ENCODE measurements at places on chromosomes 16 and 17. TPM values are rescaled to one million over a fixed set of nuclear protein-coding genes. Genes with fewer than 3 reads are reported as not detected.

DNA sequence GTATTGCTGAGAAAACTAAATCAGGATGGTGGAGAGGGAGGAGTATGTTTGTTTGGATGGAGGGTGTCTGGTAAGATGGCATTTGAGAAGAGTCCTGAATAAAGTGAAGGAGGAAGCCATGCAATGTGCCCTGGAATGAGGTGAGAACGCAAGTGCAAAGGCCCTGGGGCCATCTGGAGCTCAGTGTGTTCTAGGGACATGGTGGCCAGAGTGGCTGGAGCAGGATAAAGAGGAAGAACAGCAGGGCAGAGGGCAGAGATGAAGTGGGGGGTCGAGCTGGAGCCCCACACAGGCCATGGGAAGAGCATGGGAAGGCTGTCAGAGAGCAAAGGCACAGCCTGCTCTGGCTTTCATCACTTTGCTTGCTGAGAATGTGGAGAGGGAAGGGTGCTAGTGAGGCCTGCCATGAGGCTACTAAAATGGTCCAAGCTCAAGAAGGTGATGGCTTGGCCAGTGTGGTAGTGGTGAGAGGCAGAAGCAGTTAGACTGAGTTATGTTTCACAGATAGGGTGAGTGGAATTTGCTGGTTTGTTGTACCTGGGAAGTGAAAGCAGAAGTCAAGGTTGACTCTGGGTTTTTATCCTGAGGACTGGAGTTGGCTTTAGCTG, 234.1 kb downstream of the FOXL1 start:
- H3K4me3 ChIP-seq: no peak overlapping the region
- no peaks in the 10 kb centered on the region for H3K4me1 ChIP-seq
- DNase-seq: no peak
- H3K27ac ChIP-seq: no peak overlapping the region
- no peaks in the 10 kb centered on the region for H3K36me3 ChIP-seq

DNA sequence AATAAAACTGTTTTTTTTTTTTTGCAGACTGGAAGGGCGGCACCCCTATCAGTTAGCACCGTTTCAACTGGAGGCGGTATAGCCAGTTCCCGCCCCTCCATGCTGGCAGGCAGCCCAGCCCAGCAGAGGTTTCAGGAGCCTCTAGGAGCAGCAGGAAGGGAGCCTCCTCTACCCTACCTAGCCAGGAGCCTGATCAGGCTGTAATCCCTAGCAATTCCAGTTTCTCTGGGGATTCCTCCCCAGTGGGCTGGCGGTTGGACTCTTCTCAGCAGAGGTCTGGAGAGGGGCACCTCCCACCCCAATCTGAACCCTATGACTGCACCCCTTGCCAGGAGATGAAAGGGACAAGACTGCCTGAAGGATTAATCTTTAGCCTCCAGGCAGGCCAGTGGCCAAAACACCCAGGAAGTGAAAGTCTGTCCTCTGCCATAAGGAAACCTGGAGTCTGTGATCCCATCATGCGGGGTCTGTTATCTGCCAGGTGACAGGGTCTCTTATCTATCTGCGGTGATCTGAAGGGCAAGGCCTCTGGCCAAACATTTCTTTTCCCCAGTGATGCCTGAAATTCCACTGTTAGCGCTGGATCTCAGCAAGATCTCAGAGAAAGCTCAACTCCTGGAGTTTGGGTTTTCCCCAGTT, 4.9 kb upstream of the CDH1 start:
- H3K4me1 ChIP-seq: peaks cover 2% of the 10 kb centered on the region
- no peak overlapping the region for H3K27ac ChIP-seq
- peaks cover 29% of the 10 kb centered on the region for H3K27me3 ChIP-seq
- DNase-seq: no peak
- H3K36me3 ChIP-seq: no peaks in the 10 kb centered on the region
- no peak overlapping the region for H3K4me3 ChIP-seq

NUDT21 gene
- 282 TPM for total RNA-seq

DNA sequence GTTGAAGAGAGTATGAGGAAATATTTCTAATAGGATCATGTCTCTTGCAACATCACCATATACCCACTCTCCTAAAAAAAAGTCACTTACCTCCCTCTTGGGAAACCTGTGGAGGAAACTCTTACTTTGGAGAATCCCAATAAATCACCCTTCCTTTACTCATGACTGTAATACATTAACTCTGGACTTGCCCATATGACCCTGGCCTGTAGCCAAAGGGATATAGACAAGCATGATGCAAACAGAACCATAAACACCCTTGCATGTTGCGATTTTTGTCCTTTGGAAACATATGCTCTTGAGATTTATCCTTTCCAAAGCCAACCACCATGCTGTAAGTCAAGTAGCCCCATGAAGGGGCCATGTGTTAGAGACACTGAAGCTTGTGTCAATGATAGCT, 19.5 kb downstream of the CDH11 start:
- H3K4me1 ChIP-seq: no peaks in the 10 kb centered on the region
- H3K36me3 ChIP-seq: no peaks in the 10 kb centered on the region
- H3K27me3 ChIP-seq: no peaks in the 10 kb centered on the region

DNA sequence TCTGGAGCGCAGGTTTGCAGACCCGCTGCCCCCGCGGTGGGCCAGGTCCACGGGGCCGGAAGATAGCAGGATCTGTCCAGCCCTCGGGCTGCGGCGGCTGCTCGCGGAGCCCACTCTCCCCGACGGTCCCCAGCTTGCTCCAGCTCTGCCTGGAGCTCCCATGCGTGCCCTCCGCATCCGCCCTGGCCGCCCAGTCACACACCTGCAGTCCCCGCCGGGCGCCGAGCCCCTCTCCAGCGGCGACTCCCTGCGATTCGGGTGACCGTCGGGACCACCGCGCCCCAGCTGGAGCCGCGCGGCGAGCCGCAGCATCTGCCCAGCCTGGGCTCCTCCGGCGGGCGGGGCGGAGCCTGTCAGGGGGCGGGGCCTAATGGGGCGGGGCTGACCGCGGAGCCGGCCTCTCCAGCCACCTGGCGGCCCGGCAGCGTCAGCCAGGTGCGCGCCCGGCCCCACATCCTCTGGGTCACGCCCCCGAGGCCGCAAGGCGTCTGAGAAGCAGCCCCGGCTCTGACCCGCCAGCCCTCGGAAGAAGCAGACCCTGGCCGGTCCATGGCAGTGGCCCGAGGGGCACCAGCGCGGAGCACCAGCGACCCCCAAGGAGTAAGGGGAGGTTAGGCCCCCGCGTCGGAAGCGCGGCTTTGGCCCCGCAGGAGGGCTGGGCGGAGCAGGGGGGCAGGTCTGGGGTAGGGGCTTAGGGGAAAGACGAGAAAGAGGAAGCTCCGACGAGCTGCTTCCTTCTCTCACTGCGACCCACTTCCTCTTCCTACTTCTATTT, at the start of gene PIK3R5:
Gene PIK3R5 (minus strand): TSS at position 314 of the 775 bp plus-strand sequence. CDS start 54,213 bp downstream, outside the sequence.
- no peaks in the 10 kb centered on the region for H3K27me3 ChIP-seq
- H3K36me3 ChIP-seq: peaks cover 33% of the 10 kb centered on the region
- peak within 1 kb of the TSS; percentile 96 for H3K27ac ChIP-seq
- peaks cover 49% of the 10 kb centered on the region for H3K4me1 ChIP-seq
- DNase-seq: peak; percentile 91

HSD11B2 gene
- 5.2 TPM for total RNA-seq

GRCh38 chr17:73689596-73690275, 45.5 kb upstream of the SDK2 start:
- H3K27ac ChIP-seq: no peak overlapping the region
- peaks cover 1% of the 10 kb centered on the region for H3K27me3 ChIP-seq
- no peaks in the 10 kb centered on the region for H3K36me3 ChIP-seq

GRCh38 chr16:10325783-10326543, 59.9 kb upstream of the ATF7IP2 start:
- no peak overlapping the region for H3K27ac ChIP-seq
- H3K4me1 ChIP-seq: peaks cover 34% of the 10 kb centered on the region
- no peak overlapping the region for H3K4me3 ChIP-seq
- peaks cover 5% of the 10 kb centered on the region for H3K36me3 ChIP-seq

EPX gene
- not detected for total RNA-seq

LHX1 gene
- 0.44 TPM for total RNA-seq

- no peaks in the 10 kb centered on the region for H3K4me1 ChIP-seq
- H3K36me3 ChIP-seq: no peaks in the 10 kb centered on the region
- no peak overlapping the region for H3K4me3 ChIP-seq
- H3K27me3 ChIP-seq: no peaks in the 10 kb centered on the region
- no peak for DNase-seq
- no peak overlapping the region for H3K27ac ChIP-seq
Observed at GRCh38 chr16:65463652-65464260, 341.9 kb upstream of the CDH11 start.

ANKFN1 gene
- total RNA-seq: not detected

GRCh38 chr17:1490643-1491442, 1.6 kb downstream of the MYO1C start:
- H3K27me3 ChIP-seq: no peaks in the 10 kb centered on the region
- peak overlapping the region; percentile 92 for H3K4me3 ChIP-seq
- H3K27ac ChIP-seq: peak overlapping the region; percentile 79

PDE6G gene
- 3.7 TPM for total RNA-seq

CCL14 gene
- not detected for total RNA-seq

DNA sequence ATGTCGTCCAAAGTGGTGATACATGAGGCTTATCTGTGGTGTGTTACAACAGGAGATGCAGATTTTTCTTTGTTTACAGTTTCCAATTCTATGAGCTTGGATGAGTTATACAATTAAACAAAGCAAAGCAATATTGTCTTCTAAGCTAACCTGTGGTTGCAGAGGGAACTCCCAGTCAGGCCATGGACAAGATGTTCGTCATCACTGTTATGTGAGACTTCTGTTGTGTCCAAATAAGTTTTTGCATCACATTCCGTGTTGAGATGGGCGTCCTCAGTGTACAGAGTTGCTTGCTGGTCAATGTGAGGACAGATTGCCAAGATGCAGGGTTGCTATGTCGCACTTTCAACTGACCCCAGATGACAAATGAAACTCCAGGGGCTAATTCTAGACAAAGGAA, 189.3 kb downstream of the IRF8 start:
- H3K4me1 ChIP-seq: peaks cover 12% of the 10 kb centered on the region
- H3K36me3 ChIP-seq: no peaks in the 10 kb centered on the region
- no peaks in the 10 kb centered on the region for H3K27me3 ChIP-seq
- H3K27ac ChIP-seq: no peak overlapping the region

DNA sequence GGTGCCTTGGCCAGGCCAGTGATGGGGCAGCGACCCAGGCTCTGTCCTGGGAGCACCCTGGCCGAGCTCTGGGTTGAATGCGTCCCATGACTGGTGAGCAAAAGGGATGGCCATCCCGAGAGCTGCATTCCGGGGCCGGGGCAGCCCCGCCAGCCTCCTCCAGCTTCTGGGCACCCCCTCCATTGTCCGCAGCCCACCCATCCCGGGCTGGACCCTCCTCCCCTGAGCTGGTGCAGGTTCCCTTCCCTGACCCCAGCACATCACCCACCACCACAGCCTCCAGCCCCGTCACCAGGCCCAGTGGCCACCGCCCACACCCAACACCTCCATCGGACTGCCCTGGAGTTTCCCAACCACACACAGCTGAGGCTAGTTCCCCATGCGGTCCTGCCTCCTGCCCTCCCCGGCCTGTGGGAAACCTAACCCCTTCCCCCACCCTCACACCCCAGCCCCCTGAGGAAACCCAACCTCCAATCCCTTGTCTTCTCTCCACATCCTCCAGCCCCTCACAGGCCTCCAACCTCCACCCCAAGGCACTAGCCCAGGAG, 16.2 kb upstream of the PVALEF start:
- DNase-seq: no peak
- H3K4me1 ChIP-seq: no peaks in the 10 kb centered on the region
- H3K36me3 ChIP-seq: no peaks in the 10 kb centered on the region
- H3K4me3 ChIP-seq: no peak overlapping the region
- peaks cover 2% of the 10 kb centered on the region for H3K27me3 ChIP-seq

GRIN2A gene
- total RNA-seq: not detected

CCL8 gene
- total RNA-seq: not detected

DNA sequence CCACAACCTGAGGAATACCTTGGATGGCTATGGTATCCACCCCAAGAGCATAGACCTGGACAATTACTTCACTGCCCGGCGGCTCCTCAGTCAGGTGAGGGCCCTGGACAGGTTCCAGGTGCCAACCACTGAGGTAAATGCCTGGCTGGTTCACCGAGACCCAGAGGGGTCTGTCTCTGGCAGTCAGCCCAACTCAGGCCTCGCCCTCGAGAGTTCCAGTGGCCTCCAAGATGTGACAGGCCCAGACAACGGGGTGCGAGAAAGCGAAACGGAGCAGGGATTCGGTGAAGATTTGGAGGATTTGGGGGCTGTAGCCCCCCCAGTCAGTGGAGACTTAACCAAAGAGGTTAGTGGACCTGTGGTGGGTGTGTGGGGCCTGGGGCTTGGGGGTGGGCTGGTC, 3.1 kb downstream of the NFE2L1 start:
- H3K4me1 ChIP-seq: peaks cover 57% of the 10 kb centered on the region
- peaks cover 47% of the 10 kb centered on the region for H3K36me3 ChIP-seq
- H3K27ac ChIP-seq: peak overlapping the region; percentile 4
- peak overlapping the region; percentile 48 for H3K4me3 ChIP-seq

DNA sequence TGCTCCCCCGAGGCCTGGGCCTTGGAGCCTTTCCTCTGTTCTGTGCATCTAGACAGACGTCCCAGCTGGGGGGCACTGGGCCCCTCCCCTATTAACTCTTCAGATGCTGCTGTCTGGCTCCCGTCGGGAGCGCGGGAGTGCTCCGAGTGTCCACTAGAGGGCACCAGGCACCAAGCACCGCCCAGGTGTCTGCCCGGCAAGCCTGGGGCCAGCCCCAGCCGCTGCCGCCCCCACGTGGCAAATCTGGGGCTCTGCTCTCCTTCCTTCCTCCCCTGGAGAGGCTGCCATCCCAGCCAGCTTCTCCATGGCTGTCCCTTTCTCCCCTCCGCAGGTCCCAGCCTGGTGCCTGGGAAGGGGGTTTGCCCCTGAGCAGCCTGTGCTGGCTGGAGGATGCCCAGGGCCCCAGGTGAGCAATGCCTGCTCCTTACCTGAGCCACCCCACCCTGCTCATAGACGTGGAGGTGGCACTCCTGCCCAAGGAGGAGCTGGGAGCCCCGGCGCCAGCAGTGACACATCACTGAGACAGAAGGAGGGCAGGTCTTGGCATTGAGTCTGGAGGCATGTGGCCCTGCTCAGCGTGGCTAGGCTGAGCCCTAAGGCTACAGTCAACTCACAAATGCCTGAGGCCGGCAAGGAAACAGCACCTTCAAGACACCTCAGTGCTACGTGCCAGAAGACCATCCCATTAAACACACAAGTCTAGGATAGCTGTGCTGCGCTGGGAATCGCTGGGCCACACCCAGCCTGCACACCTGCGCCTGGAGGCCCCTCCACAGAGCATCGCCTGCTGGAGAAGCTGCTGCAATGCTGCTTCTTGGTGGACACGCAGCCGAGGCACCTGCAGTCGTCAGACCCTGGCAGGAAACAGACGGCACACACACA, 19.7 kb downstream of the TMEM235 start:
- peak overlapping the region; percentile 84 for H3K27ac ChIP-seq
- H3K4me3 ChIP-seq: peak overlapping the region; percentile 85
- peak; percentile 96 for DNase-seq
- H3K36me3 ChIP-seq: no peaks in the 10 kb centered on the region
- no peaks in the 10 kb centered on the region for H3K27me3 ChIP-seq

BRCA1 gene
- 93.3 TPM for total RNA-seq

KRT31 gene
- total RNA-seq: not detected

MYH1 gene
- total RNA-seq: not detected

DNA sequence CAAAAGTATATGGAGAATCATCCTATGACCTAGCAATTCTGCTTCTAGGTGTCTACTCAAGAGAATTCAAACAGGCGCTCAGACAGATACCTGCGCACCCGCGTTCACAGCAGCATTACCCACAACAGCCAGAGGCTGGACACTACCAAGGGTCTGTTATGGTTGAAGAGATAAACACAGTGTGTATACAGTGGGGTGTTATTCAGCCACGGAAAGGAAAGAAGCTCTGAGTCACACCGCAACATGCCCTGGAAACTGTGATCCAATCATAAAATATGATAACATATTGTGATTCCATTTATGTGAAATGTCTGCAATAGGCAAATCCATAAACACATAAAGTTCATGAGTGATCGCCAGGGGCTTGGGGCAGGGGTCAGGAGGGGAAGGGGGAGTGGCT, 18.0 kb upstream of the JPH3 start:
- DNase-seq: no peak
- H3K27me3 ChIP-seq: peaks cover 10% of the 10 kb centered on the region
- no peak overlapping the region for H3K27ac ChIP-seq

MYH2 gene
- not detected for total RNA-seq
